Femur (tissue), 1 donor: ENCODE measurements at places on chromosomes 7 and 10.

DNA sequence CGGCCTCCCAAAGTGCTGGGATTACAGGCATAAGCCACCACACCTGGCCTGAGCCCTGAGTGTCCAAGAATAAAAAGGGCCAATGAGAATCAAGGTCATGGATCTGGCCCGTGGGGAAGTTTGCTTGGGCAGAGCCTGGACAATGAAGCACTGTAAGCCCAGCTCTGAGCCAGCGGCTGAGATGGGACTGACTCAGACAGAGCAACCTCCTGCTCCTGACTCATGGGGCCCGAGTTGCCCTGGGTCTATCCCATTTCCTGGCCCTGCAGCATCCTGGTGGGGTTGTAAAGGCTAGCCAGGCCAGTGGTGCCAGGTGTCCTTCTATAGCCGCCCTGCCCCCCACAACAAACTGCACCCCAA lies 5.2 kb upstream of the MYH16 start:
- no peak for DNase-seq

DNA sequence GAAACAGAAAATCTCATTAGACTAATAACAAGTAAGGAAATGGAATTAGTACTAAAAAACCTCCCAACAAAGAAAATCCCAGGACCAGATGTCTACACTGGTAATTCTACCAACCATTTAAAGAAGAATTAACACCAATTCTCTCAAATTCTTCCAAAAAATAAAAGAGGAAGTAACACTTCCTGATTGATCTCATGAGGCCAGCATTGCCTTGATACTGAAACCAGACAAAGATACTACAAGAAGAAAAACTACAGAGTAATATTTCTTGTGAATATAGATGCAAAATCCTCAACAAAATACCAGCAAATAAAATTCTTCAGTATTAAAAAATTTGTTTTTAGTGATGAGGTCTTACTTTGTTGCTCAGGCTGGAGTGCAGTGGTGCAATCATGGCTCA lies 21.3 kb downstream of the GCK start:
- DNase-seq, result no peak

- DNase-seq, result no peak
Observed at GRCh38 chr7:107234436-107234835, 65.6 kb downstream of the HBP1 start.

DNA sequence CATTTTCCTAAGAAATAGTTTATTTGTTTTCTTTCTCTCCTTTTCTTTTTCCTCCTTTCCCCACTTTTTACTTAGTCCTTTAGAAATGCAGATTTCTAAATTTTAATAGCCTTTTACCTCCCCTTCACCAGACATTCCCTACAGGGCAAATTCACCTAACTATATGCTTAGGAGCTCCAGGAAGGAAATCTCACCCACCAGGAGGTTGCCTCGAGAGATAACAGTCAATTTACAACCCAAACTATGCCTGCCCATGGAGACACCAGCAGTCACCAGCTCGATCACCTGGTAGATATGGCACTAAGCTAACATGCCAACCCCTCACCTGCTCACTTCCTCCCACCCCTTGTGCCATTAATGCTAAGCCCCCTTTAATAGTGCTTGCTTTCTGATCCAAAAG lies 25.2 kb upstream of the CREB3L2 start:
- no peak for DNase-seq

DNA sequence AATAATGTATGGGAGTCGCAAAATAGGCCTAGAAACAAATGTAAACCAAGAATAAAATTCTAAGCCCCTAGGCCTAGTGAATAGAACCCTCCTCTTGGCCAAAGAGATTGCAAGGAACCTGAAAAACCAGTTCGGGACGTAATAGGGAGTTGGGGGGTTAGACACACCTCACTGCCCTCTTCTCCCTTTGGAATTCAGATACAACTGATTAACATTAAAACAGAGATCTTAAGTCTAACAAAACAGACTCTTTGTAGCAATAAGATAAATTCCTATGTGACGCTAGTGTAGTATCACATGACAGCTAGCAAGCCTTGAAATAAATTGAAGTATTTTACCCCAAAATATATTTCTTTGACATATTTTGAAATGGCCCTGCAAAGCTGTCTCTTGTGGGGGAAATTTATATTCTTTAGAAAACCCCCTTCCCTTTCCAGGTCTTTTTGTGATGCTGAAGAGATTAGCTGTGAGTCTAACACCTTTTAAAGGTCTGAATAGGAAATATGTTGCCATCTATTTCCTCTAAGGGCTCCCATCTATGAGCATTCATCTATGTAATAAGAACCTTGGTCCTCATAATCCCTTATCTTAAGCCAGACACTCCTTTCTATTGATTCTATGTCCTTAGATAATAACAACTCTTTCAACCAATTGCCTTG lies 623.4 kb upstream of the NRG3 start:
- DNase-seq, result no peak

- no peak for DNase-seq
Observed at GRCh38 chr10:73287441-73287840, 35.0 kb upstream of the MRPS16 start.

- DNase-seq, result no peak
Observed at GRCh38 chr10:29950391-29950790, 109.0 kb downstream of the JCAD start.

- no peak for DNase-seq
Observed at GRCh38 chr7:90485734-90486316, 16.4 kb downstream of the PTTG1IP2 start.

GRCh38 chr10:119006451-119007210 lies 22.9 kb upstream of the NANOS1 start:
- DNase-seq, result no peak

GRCh38 chr10:117544004-117544701 lies 1.6 kb downstream of the EMX2 start:
- peak; percentile 40 for DNase-seq

DNA sequence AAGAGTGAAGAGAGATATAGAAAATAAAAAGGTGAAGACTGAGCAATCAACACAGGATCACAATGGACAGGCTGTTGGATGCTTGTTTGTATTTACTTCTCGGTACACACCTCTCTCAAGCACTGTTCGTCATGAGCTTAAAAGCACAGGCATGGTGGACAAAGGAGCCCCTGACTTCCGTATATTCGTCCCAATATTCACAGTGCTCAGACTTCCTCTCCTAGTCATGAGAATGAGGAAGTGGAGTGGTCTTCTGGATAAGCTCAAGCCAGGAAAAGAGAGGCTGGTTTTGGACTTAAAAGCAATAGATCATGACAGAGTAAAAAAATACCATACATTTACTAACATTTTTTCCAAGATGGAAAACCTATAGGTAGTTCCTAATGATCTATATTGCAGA lies 172.5 kb downstream of the SORCS1 start:
- DNase-seq, result no peak

GRCh38 chr10:5529702-5530411 lies 5.1 kb downstream of the CALML3 start:
- peak; percentile 24 for DNase-seq

- DNase-seq, result no peak
Observed at GRCh38 chr10:108036265-108036664, 871.8 kb upstream of the SORCS1 start.

GRCh38 chr7:125654076-125654475 lies 724.5 kb upstream of the POT1 start:
- no peak for DNase-seq

DNA sequence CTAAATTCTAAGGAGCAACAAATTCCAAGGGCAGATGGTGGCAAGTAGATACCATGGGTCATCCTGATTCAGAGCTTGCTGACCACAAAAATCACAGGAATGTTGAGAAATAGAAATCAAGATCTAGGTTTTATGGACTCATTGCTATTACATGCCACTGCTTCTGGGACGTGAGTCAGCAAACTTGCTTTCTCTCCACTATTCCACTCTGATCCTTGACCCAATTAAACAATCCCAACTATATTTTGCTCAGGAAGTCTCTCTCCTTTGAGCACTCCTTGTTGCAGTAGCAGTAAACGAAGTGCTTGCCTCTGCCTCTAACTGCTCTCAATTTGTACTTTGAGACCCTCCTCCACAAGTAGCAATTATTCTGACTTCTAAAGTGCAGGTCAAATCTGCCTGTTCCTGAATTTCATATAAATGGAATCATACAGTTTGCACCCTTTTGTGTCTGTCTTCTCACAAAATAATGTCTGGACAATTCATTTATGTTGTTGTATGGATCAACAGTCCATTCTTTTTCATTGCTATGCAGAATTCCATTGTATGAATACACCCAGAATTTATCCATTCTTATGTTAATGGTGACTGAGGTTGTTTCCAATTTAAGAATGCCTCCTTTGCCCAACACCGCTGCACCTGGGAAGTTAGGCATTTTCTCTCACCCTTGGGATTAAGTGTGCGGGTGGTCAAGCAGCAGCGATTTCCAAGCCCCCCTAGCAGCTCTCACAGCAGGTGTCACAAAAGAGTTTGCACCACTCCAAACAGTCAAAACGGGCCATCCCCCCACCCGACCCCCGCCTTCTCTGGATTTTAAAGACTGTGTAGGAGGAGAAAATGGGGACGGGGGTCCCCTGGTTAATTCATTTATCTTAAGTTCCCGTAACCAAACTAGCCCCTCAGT lies 35.9 kb downstream of the ACSM6 start:
- no peak for DNase-seq

DNA sequence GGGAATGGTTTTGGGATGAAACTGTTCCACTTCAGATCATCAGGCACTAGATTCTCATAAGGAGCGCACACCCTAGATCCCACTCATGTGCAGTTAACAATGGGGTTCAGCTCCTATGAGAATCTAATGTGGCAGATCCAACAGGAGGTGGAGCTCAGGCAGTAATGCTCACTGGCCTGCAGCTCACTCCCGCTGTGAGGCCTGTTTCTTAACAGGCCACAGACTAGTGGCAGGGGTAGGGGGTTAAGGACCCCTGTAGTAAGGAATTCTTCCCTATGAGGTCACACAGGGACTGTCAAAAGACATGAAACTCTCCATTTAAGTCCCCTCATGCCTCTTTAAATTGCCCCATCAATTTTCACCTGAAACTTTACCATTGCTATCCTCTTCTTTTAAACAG lies 8.0 kb downstream of the HGF start:
- no peak for DNase-seq

- peak; percentile 10 for DNase-seq
Observed at GRCh38 chr10:132826524-132827422, 40.8 kb upstream of the NKX6-2 start.

DNA sequence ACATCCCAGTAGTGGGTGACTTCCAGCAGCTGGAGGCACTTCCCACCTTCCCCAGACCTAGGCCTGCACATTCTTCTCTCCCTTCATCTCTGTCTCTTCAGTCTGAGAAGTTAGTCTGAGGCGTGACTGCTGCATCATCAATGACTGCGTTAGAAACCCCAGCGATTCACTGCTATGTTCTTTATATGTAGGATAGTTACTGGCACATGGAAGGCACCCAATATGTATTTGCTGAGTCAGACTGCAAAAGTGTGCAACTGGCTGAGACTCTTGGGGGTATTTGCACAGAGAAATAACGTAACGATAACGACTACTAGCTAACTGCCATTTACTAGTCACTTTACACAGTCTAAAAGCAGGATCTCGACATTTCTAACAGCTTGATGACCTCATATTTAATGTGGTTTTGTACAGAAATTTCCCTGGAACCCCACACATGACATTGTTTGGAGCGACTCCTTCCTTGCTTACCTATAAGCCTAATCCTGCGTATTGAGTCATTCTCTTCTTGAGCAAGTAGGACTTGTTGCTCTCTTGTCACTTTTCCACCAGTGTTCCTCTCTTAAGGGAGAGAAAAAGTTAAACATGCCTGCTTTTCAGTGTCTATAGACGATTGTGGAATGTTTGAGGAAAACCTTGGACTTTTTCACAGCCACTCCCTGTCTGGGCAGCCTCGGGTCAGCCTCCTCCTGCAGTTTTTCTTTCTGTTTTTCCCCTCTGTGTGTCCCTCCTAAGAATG lies 45.5 kb downstream of the THNSL1 start:
- no peak for DNase-seq

GRCh38 chr10:118045837-118046394 lies 825 bp downstream of the RAB11FIP2 start:
- DNase-seq, result peak; percentile 62
